ENCODE measurements at places on chromosomes 4 and X.

GRCh38 chr4:169337510-169337909 lies 66.8 kb upstream of the SH3RF1 start:
- DNase-seq: no peak

DNA sequence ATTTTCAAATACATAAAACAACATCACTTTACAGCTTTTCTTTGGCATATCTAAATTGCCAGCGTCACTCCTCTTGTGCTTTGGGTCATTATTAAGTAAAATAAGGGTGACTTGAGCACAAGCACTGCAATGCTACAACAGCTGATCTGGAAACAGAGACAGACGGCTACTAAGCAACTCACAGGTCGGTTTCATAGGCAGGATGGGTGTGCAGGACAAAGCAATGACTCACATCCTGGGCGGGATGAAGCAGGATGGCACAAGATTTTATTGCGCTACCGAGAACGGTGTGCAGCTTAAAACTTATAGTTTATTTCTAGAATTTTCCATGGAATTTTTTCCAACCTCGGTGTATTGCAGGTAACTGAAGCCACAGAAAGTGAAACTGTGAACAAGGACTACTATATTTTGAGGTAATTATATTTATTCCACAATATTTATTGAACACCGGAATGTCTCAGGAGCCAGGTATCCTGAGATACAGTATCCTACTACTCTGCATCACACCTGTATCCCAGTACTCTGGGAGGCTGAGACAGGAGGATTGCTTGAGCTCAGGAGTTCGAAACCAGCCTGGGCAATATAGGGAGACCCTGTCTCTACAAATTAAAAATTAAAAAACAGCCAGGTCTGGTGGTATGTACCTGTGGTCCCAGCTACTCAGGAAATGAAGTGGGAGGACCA lies 215.5 kb downstream of the APBB2 start:
- no peak for DNase-seq

- no peak for DNase-seq
Measured at GRCh38 chrX:22803353-22803752, 196.4 kb upstream of the DDX53 start.

- no peak for DNase-seq
Measured at GRCh38 chr4:178871476-178871875, 1429.2 kb upstream of the AGA start.

- peak; percentile 56 for DNase-seq
Measured at GRCh38 chr4:15396157-15396800, 31.6 kb upstream of the C1QTNF7 start.

DNA sequence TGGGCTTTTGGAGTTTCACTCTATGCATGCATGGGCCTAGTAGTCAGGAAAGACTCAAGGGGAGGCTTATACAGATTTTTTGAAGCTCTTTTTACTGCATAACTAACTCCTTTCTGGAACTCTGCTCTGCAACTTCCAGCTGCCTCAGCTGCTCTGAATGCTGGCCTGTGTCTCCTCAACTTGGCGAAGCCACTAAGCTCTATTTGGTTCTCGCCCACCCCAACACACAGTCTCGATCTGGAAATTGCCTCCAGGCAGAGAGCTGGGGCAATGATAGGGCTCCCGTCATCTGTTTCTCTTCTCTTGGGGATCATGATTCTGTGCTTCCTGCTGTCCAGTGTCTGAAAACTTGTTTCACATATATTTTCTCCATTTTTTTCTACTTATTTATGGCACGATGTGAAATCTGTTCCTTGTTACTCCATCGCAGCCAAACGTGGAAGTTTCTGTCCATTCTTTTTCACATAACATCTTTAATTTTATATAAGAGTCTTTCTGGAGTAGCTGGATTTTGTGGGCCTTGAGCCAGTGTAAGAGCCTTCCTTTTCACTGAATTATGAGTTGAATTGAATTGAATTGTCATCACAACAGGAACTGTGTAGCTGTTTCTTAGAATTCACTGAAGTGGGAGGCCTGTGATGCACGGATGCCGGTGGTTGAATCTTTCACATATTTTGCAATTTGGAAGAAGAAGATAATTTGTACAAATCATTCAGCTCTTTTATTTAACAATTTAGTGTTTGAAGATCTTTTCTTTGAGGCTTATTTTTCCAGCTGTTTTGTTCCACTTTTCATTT lies 9.0 kb downstream of the ZNF275 start:
- DNase-seq: peak; percentile 14

Measured in CD4-positive, alpha-beta T cell treated with Interleukin-2 at 100 ng/mL for 4 hours (primary cell).